Fibroblast of lung (primary cell): ENCODE measurements at places on chromosomes 7 and 10. TPM values are rescaled to one million over a fixed set of nuclear protein-coding genes. Genes with fewer than 3 reads are reported as not detected.

SLC13A1 gene
- not detected in 2 replicates for total RNA-seq

PRLHR gene
- total RNA-seq: not detected in 2 replicates

GLI3 gene
- 6.2 and 6.4 TPM in 2 replicates for total RNA-seq

DNAH11 gene
- total RNA-seq: under 0.01 and 0.33 TPM in 2 replicates

PRRT4 gene
- total RNA-seq: under 0.01 and 0.26 TPM in 2 replicates

CHAT gene
- not detected in 2 replicates for total RNA-seq

CXCL12 gene
- total RNA-seq: 526 and 611 TPM in 2 replicates

ANKRD1 gene
- under 0.01 TPM in 1 of 2 replicates, not detected in the other for total RNA-seq

NPFFR1 gene
- total RNA-seq: under 0.01 TPM in 1 of 2 replicates, not detected in the other

GTF2I gene
- total RNA-seq: 82.7 and 105 TPM in 2 replicates

SYT15 gene
- under 0.01 TPM in 2 replicates for total RNA-seq

ADRB1 gene
- total RNA-seq: not detected in 2 replicates

LRRD1 gene
- under 0.01 and 0.17 TPM in 2 replicates for total RNA-seq

C10orf105 gene
- total RNA-seq: under 0.01 TPM in 2 replicates

SH2D4B gene
- not detected in 2 replicates for total RNA-seq

OR2A7 gene
- total RNA-seq: 0.26 and 0.50 TPM in 2 replicates

NEUROD6 gene
- total RNA-seq: not detected in 2 replicates

DPP6 gene
- not detected in 2 replicates for total RNA-seq

PTPRZ1 gene
- not detected in 2 replicates for total RNA-seq

ASZ1 gene
- not detected in 2 replicates for total RNA-seq
